WERI-Rb-1 (cell line): ENCODE measurements at places on chromosomes 3 and 15.

- DNase-seq: no peak
Measured at GRCh38 chr3:20974396-20974795, 776.6 kb downstream of the ZNF385D start.

- no peak for DNase-seq
Measured at GRCh38 chr15:80456517-80457492, 52.6 kb downstream of the ARNT2 start.

DNA sequence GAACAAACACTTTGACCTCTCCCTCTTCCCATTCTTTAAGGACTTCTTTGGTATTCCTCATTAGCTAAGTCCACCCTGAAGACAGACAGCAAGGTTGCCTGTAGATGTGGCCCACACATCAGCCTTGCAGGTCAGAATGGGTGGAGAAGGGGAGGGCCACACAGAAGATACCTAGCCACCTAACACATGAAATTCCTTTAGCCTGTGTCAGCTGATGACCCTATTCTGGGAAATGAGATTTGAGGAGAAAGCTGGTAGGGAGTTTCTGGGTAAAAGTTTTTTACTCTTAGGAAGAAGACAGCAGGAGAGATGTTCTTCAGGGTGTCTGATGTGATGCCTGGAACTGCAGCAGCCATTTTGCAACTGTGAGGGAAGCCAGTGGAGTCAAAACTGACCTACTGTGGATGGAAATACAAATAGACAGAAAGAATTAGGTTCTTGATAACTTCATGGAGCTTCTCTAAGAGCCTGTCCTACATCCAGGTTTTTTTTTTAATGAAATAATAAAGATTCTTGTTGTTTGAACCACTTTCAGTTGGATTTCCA is 17.8 kb upstream of the SMAD6 start:
- no peak for DNase-seq

DNA sequence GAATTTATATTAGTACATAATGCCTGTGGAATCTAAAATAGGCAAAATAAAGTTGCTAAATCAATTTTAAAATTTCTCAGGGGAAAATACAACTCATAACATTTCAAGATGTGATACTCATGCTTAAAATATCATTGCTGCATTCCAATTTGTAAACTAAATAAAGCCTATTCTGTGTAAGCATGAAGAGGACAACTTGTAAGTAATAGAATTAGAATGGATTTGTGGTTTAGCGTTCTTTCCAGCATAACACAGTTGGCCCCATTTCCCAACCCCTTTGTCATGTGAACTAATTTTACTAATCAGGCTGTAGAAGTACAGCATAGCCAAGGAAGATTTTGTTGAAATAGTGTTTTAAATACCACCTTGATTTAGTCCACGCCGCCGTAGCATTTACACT is 437.2 kb downstream of the SI start:
- DNase-seq: no peak

DNA sequence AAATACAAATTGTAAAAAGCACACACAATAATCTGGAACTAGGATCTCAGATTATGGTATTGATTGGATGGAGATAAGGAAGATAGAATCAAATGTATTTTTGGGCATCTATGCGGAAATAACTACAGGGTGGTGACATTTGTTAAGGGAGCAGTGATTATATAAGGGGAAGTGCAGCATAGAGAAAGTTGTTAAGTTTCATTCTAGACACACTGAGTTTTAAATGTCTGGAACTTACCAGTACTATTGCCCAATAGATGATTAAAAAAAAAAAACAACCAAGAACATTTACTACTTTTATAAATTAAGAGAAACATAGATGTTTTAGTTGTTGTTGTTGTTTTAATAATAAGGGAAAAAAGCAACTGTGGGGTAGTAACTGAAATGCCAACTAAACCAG is 32.1 kb upstream of the C3orf38 start:
- no peak for DNase-seq

DNA sequence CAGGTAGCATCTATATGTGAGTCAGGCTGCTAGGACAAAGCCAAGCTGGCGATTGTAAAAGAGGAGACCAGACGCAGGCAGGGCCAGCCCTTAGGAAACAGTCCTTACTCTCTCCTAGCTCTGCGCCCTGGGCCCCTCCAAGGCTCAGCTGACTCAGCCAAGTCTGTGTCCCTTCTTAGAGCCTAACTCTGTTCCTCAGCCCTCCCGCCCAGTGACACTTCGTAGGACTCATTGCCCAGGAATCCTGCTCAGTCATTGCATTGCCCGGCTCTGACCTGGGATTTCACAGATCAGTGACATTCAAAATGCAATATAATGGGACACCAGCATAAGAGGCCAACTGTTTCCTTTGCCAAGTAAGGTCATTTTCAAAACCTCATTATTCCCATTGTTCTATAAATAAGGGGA is 244.2 kb downstream of the TLE3 start:
- DNase-seq: peak; percentile 22

DNA sequence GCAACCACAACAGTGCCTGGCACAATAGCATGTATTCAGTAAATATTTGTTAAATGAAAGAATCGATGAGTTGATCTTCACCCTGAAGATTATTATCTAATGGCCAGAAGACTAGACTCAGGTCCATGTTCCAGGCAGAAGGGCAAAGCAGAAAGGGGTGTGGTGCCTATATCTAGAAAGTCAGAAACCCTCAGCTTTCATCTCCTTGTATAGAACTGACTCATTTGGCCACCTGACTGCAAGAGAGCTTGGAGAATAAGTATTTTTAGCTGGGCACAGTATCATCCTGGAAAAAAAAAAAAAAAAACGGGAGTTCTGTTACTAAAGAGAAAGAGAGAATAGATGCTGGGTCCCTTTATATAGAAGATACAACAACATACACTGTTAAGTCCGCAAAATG is 69.7 kb upstream of the SPRED1 start:
- no peak for DNase-seq

DNA sequence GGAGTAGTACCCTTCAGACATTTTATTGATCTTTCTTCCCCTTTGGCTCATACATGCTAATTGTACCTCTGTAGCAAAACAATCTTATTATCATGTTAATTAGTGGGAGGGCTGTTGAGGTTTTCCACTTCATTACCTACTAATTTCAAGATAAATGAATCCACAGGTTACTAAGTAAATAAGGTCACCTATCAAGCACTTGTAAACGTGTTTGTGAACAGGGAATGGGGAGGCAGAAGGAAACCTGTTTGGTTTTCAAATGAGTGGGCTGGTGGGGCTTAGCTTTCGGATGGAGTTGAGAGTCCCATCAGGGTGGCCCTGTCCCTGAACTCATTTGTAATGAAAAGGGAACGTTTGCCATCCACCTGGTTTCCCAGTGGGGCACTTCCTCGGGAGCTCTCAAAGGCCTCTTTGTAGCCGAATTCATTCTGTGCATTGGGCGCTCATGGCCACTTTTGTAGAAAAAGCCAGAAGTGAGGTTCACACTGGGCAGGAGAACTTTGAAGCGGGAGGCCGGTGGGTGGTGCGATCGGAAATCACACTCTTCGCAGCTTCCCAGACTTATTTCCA is 419.8 kb upstream of the NR2F2 start:
- no peak for DNase-seq

- DNase-seq: no peak
Measured at GRCh38 chr3:26256224-26256623, 366.3 kb upstream of the LRRC3B start.

GRCh38 chr3:63937661-63938651 is 25.8 kb upstream of the SCAANT1 start:
- DNase-seq: no peak

GRCh38 chr3:74621581-74621980 is 7.1 kb upstream of the CNTN3 start:
- no peak for DNase-seq
